GM12878 (cell line): ENCODE measurements at places on chromosomes 13 and 19. TPM values are rescaled to one million over a fixed set of nuclear protein-coding genes. Genes with fewer than 3 reads are reported as not detected.

DNA sequence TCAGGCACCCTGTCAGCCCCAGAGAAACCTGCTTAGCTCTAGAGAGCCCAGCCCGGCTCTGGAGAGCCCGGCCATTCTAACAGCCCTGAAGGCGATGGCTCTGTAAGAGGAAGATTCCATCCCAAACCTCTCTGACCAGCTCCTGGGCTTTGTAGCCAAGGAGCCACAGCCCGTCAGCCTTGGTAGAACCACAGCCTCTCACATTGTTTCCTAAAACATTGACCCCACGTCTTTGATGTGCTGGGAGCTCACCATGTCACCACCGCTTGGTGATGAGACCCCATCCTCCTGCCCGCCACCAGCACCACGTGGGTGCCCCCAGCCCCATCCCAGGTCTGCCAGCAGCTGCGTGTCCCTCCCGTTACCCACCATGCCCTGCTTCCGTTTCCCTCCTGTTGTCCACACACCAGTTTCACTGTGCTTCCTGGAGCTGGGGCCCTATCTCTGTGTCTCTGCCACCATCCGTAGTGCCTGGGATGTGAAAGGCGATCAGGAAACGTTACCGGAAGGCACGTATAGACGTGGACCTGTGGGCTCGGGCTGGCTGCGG is 94.2 kb upstream of the MCF2L start:
- H3K36me3 ChIP-seq, result peaks cover 3% of the 10 kb centered on the region; the same call in 1 of the 2 replicates
- H3K4me1 ChIP-seq, result peaks cover 24% of the 10 kb centered on the region
- no peak overlapping the region for H3K27ac ChIP-seq
- no peaks in the 10 kb centered on the region for H3K27me3 ChIP-seq
- no peak overlapping the region for H3K4me3 ChIP-seq
- DNase-seq, result no peak

- H3K27me3 ChIP-seq, result no peaks in the 10 kb centered on the region
- H3K27ac ChIP-seq, result no peak overlapping the region
- no peak overlapping the region for H3K4me3 ChIP-seq
- peaks cover 31% of the 10 kb centered on the region for H3K36me3 ChIP-seq
- no peak for DNase-seq
Measured at GRCh38 chr19:50046649-50047503, 21.1 kb downstream of the ZNF473 start.

- no peak overlapping the region for H3K4me3 ChIP-seq
- H3K27ac ChIP-seq, result peak overlapping the region; percentile 50
- no peaks in the 10 kb centered on the region for H3K27me3 ChIP-seq
- peaks cover 32% of the 10 kb centered on the region for H3K4me1 ChIP-seq
- no peaks in the 10 kb centered on the region for H3K36me3 ChIP-seq
- no peak for DNase-seq
Measured at GRCh38 chr19:17883627-17884410, 12.1 kb downstream of the SLC5A5 start.

CEBPG gene
- total RNA-seq, result 19.6 and 20.3 TPM in 2 replicates

GRCh38 chr13:108305655-108306054 is 36.1 kb downstream of the TNFSF13B start:
- no peaks in the 10 kb centered on the region for H3K27me3 ChIP-seq
- DNase-seq, result no peak
- H3K4me3 ChIP-seq, result no peak overlapping the region
- H3K27ac ChIP-seq, result no peak overlapping the region
